OCI-M1 (cell line): ENCODE measurements at places on chromosomes 1 and 21.

DNA sequence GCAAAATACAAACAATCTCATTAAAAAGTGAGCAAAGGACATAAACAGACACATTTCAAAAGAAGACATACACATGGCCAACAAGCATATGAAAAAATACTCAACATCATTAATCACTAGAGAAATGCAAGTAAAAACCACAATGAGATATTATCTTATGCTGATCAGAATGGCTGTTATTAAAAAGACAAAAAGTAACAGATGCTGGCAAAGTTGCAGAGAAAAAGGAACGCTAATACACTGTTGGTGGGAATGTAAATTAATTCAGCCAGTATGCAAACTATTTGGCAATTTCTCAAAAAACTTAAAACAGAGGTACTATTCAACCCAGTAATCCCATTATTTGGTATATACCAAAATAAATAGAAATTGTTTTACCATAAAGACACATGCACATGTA, 32.2 kb upstream of the TNFSF18 start:
- no peak for DNase-seq

DNA sequence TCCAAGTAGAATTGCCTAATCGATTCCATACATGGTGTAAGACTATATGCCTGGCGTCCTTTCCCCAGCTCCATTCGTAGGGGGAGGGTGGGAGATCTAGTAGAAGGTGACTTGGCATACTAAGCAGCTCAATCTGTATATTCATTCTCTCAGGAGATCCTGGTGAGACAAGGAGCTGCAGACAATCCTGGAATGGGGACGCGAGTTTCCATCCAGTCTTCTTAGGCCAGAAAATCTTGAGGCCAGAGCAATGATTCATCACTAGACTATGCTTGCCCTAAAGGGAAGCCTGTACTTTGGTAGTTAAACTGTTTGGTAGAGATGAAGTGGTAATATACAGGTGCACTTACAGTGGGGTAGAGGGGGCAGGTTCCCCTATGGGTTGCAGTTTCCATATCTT, 468.7 kb downstream of the ADGRL2 start:
- no peak for DNase-seq

- DNase-seq: no peak
Measured at GRCh38 chr1:29967261-29967660, 730.9 kb downstream of the PTPRU start.

GRCh38 chr1:15997637-15998280, 6.3 kb upstream of the SRARP start:
- no peak for DNase-seq

- no peak for DNase-seq
Measured at GRCh38 chr1:54385727-54386022, 20.5 kb downstream of the SSBP3 start.

DNA sequence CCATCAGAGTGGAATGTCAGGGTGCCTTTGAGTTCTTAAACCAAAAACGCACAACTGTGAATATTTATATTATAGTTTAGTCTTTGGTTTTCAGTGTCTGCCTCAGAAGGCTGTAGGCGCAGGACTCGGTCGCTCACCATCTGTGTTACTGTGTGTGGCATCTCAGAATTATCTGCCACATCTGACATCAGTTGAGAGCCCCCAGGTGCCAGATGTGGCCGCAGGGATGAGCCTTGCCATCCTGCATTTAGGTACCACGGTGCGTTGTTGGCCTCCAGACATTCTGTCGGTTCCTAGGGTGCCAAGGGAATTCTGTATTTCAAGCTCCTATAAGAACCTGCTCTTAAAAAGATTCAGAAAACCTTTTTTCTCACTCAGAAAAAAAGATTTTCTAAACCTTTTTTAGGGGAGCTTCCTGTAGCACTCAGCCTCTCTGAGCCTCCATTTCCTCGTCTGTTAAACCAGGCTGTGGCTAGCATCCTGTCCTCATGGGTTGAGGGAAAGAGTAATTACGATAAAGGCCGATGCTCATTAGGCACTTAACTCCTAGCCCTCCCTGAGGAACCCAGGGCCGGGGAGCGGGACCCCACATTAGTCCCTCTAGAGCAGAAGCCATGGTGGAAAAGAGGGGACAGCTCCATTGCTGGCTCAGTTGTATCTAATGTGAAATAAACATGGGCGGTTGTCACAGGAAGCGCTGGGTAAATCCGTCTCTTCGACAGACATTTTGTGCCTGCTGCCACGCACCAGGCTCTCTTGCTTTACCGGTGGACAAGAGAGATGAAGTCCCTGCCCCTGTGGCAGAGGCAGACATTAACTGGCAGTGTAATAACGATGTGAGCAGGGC, 70.2 kb upstream of the MORC3 start:
- DNase-seq: no peak

DNA sequence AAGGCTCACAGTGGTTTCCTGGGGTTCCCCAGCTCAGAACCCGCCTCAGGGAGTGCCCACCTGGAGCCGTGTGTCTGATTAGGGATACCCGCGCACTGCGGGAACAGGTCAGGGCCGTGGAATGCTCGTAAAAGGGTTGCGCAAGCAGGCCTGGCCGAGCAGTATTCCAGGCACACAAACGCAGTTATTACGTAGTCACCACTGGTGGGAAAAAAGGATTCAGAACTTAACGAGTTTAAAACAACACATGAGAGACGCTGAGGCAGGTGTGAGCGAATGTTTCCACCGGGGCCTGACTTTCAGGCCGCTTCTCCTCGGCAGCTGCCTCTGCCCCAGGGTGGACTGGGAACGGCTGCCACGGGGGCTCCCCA, 18.2 kb downstream of the PLCH2 start:
- no peak for DNase-seq

- DNase-seq: no peak
Measured at GRCh38 chr1:177444997-177445746, 274.4 kb downstream of the BRINP2 start.

GRCh38 chr1:164516591-164516990, 42.4 kb upstream of the PBX1 start:
- DNase-seq: no peak

GRCh38 chr1:179825798-179826460, 51.7 kb downstream of the TOR1AIP2 start:
- DNase-seq: no peak

DNA sequence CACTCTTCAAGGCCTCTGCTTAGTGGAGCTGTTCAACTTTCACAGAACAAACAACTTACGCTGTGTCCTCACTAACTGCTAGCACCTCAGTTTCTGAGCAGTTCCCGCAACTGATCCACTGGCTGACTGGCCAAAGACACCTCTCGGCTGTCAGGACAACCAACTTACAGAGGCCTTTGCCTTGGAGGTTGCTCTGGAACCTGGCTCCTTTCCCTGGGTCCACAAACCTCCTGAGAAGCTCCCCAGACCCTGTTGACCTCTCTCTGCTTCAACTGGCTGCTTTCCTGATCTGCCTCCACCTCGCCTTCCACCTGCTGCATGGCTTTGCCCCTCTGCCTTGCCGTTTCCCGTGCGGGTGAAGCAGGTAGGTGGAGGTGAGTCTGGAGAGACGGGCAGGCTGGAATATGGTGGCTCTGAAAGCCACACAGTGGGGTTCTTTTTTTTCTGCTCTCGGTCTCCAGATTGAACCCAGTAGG, 13.0 kb downstream of the BTBD19 start:
- no peak for DNase-seq

- no peak for DNase-seq
Measured at GRCh38 chr1:28606771-28607170, 14.7 kb downstream of the RAB42 start.

GRCh38 chr1:2468540-2468939, 7.5 kb upstream of the PLCH2 start:
- no peak for DNase-seq

GRCh38 chr1:85566890-85567289, 13.7 kb upstream of the CCN1 start:
- no peak for DNase-seq

GRCh38 chr1:13662493-13662892, 37.5 kb upstream of the PRDM2 start:
- DNase-seq: no peak

DNA sequence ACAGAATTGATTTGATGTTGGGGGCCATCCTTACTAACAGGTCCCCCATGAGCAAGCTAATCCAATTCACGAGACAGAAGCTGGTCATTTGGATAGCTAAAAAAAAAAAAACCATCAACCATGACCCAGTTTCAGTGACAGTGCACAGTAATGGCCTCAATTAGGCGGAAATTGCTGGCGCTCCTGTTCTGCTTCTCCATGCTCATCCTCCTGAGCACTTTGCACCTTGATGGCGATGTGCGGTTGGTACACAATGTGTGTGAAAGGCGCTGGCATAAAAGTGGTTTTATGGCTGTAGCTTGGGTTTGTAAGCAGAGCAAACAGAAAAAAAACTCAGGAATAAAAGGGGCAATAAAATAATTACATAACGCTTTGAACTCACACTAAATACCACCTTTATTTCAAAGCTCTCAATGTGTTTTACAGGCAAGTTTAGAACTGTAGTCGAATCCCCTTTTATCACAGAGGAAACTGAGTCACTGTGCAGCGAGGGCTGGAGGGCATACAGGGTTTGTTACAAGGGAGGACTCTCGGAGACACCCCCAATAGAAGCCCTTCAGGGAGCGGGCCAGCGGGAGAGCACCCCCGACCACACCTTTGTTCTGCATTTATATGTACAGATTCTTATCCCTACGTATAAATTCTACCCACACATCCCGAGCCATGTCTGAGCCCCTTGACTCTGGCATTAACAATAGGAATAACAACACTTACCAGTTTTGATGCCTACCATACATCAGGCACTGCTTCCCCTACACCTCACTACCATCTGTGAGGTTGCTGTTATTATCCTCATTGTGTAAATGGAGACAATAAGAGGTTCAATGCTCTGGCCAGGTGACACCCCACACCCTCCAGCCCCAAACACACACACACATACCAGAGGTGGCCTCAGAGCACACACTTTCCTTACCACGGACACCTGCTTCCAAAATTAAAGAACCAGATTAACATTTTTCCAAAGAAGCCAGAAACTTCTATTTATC, 213.5 kb upstream of the IRF2BP2 start:
- DNase-seq: no peak

GRCh38 chr1:245332513-245332912, 177.7 kb downstream of the KIF26B start:
- no peak for DNase-seq

DNA sequence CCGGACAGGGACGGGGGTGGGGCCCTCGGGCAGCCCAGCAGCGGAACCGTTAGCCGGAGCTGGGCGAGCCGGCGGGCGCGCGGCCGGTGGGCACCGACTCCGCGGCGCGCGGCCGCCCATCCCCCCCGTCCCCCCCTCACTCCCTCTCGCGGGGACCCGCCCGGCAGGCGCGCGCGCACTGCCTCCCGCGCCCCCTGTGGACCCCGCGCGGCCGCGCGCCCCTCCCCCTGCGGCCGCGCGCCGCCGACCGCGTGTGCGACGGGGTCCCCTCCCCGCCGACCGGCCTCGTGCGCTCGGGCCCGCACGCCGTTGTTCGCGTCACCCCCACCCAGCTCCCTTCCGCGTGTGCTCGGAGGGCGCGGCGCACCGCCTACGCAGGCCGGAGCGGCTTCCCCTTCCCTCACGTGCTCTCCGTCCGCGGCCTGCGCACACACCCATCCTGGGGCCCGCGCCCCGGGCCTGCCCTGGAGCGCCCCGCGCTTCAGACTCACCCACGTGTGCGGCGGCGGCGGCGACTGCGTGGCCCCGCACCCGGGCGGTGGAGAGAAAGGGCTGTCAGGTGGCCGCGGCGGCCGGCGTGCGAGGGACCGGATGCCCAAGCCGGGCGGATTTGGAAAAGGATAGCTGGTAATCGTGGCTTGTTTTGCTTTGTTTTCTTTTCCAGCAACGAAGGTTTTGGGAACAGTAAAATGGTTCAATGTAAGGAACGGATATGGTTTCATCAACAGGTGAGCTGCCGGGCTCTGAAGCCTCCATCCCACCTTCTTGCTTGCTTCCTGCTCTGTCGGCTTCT, 717 bp downstream of the YBX1 start:
- DNase-seq: peak; percentile 80

GRCh38 chr1:26279456-26280332, at the start of gene SH3BGRL3:
Gene SH3BGRL3, plus strand, starts transcription at chr1:26280086. Its CDS starts 70 bp downstream, at chr1:26280156.
- DNase-seq: peak; percentile 93

GRCh38 chr1:158146165-158146564, 34.5 kb upstream of the CD1D start:
- no peak for DNase-seq

- no peak for DNase-seq
Measured at GRCh38 chr1:220787069-220787619, 431 bp downstream of the MTARC1 start.

- DNase-seq: no peak
Measured at GRCh38 chr1:221696027-221696426, 45.9 kb downstream of the DUSP10 start.

GRCh38 chr1:78038071-78038470, 7.7 kb upstream of the GIPC2 start:
- DNase-seq: no peak

GRCh38 chr1:160125746-160126145, 10.2 kb downstream of the ATP1A2 start:
- no peak for DNase-seq

DNA sequence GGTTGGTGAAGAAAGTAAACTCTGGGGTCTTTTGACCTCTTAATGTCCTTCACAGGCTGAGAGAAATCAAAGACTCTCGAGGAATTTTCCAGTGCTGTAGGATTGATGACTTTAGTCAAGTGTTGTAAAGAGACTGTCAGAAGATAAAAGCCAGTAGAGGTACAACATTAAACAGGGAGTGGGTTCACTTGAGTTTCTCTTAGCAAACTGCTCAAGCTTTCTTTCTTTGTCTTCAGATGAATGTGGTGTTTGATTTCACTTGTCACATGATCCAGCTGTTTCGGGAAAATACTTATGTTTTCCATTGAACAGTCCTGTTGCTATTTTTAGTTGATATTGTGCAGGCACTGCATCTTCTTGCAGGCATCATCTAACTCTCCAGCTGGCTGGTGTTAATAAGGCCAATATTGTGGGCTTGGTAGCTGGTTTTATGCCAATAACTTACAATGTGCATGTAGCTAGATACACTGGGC, 45.6 kb downstream of the XCL2 start:
- peak; percentile 63 for DNase-seq

GRCh38 chr1:222784916-222785315, 29.9 kb upstream of the DISP1 start:
- no peak for DNase-seq

GRCh38 chr1:234719454-234720251, 109.7 kb upstream of the IRF2BP2 start:
- no peak for DNase-seq

DNA sequence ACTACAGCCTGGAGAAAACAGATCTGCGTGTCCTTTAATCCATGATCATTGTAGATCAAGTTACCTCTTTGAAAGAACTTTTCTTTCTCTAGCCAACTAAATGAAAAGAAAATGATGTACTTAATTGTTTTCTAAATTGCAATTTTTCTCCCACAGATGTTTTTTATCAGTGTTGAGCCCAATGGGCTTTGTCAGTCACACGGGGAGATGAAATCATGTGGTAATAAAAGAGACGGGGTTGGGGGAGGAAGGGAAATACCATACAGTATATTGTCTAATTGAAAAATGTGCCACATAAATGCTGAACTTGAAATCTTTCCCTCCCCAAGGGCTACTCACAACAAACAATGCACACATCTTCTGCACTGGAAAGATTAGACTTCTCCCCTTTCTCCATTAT, 58.4 kb downstream of the NTMT2 start:
- DNase-seq: no peak

- peak; percentile 51 for DNase-seq
Measured at GRCh38 chr21:38780879-38781278, 24.9 kb upstream of the ETS2 start.
